ENCODE measurements at places on chromosomes 1 and 21.

- no peak for DNase-seq
Measured at GRCh38 chr1:55718758-55719671, 503.9 kb upstream of the USP24 start.

DNA sequence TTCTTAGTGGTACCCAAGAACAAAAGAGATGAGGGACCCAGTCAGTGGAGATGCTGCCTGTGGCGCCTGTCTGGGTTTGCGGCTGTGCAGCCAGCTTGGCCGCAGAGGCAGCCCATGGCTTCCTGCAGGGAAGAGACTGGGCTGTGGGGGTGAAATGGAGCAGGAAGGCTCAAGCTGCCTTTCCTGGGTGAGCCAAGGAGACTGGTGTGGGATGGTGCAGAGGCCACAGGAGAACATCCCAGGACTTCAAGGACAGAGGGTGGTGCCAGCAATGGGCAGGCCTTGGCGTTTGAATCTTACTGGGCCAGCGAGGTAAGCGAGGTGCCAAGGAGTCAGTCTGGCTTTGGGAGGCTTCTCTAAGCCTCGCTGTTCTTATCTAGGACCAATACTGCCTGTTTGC is 26.4 kb downstream of the KCNA10 start:
- DNase-seq, result no peak

DNA sequence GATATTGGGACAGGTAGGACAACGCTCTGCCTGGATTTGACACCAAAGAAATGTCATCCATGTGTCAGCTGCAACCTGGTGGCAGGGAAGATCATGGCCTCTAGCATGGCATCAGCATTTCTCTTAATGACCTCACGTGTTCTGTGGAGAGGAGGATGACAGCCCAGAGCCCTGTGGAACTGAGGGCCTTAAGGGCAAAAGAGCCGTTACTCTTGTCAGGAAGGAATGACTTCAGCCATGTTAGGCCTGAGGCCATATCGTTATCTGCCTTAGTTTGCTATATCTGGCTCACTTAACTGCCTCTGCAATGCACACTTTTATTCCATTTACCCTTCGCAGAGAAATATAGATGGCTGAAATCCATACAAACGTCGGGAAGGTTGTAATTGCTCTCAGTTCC is 83.2 kb upstream of the PBX1 start:
- no peak for DNase-seq

- no peak for DNase-seq
Measured at GRCh38 chr1:246320286-246320685, 186.8 kb downstream of the SMYD3 start.

DNA sequence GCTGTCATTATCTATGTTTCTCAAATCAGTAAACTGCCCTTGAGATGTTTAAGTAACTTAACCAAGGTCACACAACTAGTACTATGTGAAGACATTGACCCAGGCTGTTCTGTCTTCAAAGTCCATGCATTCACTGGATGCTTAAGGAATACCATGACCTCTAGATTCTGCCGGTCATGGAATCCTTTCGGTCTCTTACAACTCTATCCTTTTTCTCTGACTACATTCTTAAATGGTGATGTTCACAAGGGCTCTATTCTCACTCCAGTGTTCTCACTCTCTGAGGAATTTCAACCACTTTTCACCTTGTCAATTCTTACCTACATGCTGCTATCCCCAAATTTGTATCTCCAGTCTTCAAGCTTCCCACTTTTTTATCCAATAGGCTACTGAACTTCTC is 15.2 kb downstream of the CRYZ start:
- no peak for DNase-seq

Measured in activated CD4-positive, alpha-beta T cell treated with anti-CD3 and anti-CD28 coated beads for 24 hours (primary cell).